NCI-H1436 (cell line): ENCODE measurements at places on chromosomes 5 and 9.

GRCh38 chr5:39464088-39464487 is 39.3 kb upstream of the DAB2 start:
- no peak for DNase-seq

DNA sequence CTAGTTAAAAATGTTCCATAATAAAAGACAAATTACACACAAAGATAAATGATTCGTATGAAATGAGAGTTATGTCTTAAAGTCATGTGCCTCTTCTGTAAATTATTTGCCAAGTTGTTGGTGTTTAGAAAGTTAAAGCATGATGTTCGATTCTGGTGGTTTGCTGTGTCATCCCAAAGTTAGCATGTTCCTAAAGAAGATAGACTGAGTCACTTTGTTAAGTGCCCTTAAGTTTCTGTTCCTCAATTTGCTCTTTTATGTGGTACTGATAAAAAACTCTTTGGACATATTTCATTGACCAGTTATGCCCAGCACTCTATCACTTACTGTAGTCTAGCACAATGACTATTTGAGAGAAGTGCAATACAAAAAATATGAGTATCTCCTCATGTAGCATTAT is 366.9 kb upstream of the ZNF608 start:
- no peak for DNase-seq

DNA sequence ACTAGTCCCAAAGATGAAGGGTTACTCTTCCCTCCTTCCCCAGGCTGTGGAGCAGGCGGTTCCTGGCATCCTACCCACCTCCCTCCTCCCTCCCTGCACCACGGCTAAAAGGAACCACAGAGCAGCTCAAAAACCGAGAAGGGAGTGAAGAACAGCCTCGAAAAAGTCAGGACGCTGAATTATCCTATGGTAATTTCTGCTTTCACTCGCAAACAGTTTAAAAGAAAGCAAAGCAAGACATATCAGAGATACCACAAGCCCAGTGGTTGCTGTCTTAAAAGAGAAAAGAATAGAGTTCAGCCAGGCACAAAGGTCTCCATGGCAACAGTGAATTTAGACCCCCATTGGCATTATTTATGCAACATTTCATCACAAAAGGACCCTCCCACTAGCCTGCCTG is 315.4 kb downstream of the CTNND2 start:
- DNase-seq, result no peak

- no peak for DNase-seq
Measured at GRCh38 chr5:11672385-11673085, 231.7 kb downstream of the CTNND2 start.

DNA sequence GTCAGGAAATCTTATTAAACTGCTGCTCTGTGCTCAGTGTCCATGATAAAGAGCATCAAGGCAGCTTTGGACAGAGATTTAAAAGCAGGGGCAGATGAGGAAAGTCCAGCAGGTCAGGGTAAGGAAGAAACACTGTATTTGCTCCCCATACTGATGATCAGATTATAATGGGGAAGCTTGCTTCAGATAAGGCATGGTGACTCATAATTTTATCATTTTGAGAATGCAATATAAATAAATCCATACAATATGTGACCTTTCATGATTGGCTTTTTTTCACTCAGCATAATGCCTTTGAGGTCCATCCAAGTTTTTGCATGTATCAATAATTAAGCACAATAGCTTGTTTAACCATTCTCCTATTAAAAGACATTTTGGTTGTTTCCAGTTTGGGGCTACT is 48.1 kb upstream of the LHFPL2 start:
- no peak for DNase-seq

DNA sequence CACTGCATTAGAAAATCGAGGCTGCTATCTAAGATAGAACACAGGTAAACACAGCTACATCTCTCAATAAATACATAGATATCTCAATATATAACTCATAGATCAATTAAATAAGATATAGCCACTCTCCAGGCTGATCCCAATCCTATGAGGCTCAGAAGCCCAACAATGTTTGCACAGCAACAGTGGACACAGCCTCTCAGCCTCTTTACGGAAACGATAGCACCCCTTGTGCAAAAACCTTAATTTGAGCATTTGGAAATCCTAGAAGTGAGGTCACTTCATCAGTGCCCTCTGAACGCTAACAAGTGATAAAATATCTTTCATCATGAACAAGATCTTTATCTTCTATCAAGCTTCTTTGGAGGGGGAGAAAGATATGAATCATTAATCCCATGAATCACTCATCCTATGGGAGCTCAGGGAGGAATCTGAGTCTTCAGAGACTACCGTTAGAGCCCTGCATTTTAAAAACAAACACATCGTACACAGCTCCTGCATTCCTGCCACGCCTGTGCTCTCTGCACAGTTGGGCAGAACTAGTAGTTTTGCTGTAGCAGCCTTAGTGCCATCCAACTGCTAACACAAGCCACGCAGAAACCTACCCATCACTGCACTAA is 71.4 kb downstream of the MED27 start:
- no peak for DNase-seq

DNA sequence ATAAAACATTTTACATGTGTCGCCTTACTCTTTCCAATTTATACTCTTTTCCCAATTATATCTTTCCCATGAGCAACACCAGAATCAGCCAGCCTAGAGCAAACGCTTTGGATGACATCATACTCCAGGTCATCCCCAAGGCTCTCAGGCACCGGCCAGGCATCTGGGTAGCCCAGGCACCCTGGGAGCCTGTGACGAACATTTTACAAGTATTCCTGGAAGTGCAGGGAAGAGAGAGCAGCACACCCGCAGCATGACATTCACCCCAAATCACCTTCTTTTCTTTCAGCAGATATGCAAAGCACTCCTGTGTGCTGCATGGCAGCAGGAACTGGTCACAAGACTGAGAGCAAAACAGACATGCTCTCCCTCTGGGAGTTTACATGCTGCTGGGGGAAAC is 75.7 kb upstream of the SMIM23 start:
- DNase-seq, result no peak

DNA sequence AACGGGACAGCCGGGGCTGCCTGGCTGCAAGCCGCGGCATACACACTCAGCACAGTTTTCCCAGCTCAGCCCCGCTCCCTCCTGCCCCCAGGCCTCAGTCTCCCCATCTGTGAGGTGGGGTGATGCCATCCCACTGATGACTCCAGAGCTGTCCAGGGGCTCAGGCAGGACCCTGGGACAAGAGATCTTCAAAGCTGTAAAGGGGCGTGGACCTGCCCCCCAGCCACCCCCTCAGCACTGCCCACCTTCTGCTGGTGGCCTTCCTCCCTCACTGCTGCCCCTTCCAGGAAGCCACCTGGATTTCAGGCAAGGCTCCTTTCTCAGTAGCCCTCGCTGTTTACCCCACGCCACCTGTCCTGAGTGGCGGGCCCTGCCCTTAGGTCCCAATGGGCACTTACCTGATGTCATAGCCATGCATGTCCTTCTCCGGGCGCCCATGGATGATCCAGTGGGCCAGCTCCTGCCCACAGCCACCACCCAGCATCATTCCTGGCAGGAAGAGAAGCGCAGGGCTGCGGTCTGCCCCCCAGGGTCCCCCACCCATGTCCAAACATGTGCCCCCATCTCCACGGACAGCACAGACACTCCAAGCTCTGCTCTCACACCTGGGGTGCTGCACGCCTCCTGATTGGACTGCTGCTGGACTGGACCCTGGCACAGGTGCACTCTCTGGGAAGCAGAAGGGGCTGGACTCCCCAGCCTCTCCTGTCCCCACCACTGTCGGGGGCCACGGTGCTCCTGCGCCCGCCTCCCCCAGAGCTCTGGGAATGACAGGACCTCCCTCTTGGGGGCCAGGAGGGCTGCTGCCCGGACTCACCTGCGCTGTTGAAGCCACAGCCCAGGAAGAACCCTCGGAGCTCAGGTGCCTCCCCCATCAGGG is 25.7 kb downstream of the SARDH start:
- DNase-seq, result no peak

DNA sequence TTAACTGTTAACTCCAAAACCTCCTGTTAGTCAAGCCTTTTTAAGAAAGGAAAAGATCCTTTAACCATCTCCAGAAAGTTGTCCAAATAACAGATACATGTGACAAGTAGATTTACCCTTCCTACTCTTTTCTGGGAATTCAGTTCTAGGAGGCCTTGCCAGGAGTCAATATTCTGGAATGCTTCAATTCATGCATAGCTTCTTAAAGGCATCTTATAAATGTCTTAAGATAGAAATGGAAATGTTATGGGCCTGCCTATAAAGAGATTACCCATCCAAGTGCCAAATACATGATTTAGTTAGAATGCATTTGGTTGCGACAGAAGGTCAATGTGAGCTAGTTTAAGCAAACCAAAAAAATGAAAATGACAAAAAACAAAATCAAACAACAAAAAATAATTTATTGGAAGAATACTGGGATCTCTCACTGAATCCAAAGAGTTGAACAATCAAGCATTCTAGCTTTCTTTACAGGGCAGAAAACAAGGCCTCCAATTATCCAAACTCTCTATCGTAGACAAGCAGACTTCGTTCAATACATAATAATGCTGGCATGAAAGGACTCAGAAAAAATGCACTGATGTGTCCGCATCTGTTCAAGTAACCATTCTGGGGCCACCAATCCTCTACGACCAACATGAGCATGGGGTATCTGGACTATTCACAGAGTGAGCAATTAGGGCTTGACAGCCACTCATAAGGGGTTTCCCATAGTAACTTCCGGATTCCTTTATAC is 188.6 kb downstream of the CTNND2 start:
- no peak for DNase-seq

GRCh38 chr5:153258469-153258868 is 232.0 kb upstream of the GRIA1 start:
- DNase-seq, result no peak

DNA sequence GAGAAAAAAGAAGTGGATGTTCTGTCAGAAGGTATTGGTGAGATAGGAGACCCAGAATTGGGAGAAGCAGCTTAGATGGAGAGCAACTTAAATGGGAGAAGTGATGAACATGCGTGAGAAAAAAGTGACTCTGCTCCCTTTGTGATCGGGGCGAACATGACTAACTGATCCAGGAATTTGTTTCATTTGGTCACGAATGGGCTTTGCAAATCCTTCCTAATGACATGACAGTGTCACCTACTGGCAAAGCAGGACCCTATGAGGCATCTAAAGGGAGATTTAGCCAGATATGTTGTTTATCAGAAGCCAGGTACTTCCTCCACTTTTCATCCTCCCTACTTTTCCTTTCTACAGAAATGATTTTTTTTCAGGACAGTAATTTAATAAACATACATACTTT is 787.4 kb upstream of the RGMB start:
- DNase-seq, result no peak

GRCh38 chr5:36691226-36691625 is 84.8 kb downstream of the SLC1A3 start:
- DNase-seq, result no peak

DNA sequence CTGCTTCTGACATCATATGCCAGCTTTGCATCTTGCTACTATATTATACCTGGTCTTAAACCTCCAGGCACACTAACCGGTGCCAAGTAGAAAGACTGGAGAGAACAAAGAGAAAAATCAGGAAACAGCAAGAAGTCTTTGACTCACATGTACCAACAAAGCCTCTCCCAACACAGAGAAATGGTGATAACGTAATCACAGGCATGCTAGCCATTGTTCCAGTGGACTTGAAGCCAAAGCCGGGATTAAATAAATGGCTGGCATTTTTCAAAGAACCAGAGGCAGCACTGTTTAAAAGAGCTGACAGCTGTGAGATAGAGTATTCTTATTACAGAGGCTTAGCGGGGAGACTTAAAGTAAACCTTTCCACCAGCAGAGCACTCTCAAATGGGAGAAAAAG is 148.4 kb upstream of the NFIL3 start:
- no peak for DNase-seq

DNA sequence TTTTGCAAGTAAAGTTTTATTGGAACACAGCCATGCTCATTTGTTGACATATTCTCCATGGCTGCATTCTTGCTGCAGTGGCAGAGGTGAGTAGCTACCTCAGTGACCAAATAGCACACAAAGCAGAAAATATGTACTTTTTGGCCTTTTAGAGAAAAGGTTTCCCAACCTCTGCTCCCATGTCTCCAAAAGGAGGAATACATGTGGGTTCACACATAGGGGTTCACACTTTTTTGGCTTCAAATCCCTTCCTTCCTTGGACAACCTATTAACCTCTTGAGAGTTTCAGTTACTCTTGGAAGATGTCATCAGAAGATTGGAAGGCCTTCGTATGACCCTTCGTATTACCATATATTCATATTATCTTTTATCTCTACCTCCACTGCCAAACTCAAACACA is 285.1 kb upstream of the TUT7 start:
- no peak for DNase-seq

GRCh38 chr9:17137566-17137965 is 2.7 kb downstream of the CNTLN start:
- DNase-seq, result no peak

- DNase-seq, result no peak
Measured at GRCh38 chr5:134007581-134008265, 2.9 kb upstream of the VDAC1 start.

- DNase-seq, result no peak
Measured at GRCh38 chr9:104278929-104279496, 184.9 kb downstream of the SMC2 start.

DNA sequence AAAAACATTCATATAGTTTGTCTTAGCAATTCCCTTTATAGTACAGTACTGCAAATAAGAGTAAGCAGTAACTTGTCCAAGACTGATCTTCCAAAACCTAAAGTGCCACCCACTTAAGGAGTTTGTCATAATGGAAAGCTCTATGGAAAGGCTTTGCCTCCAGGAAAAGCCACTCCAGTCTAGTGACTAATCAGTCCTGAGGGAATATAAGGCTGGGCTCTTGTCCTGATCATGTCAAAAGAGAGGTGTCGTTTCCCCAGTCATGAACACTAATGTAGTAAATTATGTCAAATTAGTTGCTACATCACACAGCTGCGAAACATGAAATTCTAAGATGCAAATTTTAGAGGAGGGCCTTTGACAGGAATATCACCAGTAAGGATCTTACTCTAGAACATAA is 271.6 kb downstream of the GABRB2 start:
- DNase-seq, result peak; percentile 5

DNA sequence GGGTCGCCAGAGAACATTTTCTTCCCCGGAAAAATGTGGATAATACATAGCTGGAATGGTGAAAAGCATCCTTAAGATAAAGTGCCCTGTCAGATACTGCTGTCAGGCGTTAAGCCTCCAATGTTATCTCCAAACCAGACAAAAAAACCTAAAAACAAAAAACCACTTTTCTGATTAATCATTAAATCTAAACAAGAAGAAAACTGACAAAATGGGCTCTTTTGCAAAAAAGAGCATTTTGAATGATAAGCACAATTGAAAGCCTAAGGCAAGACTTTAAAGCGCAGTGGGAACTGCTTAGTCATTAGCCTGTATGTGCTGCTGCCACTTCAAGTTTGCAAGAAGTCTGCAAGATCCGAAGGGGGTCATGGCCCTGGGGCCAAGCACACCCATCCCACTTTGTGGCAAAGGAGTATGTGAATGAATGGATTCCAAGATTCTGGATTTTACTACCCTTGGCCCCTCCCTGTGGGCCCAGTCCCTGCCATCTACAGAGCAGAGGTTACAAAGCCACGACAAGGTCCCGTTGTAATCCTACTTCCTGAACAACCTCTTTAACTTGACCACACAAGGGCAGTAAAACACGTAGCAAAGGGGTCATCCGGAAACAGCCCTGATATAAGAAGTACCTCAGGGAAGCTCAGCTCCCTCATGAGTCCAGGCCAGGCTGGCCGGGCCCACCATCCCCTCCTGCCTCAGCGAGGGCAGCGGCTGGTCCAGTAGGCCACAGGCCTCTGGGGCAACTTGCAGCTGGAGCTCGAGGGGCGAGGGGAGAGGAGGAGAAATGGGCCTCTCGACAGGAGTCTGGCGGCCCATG is 29.7 kb downstream of the SHB start:
- DNase-seq, result no peak

- no peak for DNase-seq
Measured at GRCh38 chr5:73444499-73445438, 3.8 kb downstream of the FOXD1 start.
